ENCODE measurements at places on chromosomes 3 and 15. TPM values are rescaled to one million over a fixed set of nuclear protein-coding genes. Genes with fewer than 3 reads are reported as not detected.

GRCh38 chr15:45106002-45106790 is 7.8 kb downstream of the DUOX2 start:
- no peaks in the 10 kb centered on the region for H3K27me3 ChIP-seq
- no peak overlapping the region for H3K4me3 ChIP-seq
- H3K36me3 ChIP-seq: no peaks in the 10 kb centered on the region

DNA sequence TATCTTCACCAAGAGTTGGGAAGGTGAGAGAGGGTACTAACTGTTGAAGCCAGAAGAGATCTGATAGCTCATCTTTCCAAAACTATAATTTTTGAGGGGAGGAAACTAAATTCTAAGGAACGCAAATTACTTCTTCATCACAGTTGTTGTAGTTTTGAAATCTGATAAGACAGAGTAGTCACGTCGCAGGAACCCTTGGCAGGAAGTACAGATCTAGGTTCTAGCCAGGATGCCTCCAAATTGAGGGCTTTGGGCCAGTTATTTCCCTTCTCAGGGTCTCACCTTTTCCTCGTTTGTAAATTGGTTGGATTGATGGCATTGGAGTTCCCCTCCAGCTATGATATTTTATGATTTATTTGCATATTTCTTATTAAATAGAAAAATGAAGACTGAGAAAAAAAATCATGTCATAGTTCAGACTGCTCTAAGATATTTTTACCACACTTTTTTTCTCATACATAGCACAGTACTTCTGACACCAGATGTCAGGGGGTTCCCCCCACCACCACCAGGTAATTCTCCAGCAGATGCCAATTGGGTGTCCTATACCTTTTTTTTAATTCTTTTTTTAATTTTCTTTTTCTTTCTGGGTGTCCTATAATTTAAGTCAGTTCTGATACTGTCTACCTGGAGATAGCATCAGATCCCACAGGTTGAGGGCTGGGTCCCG is 32.3 kb upstream of the APH1B start:
- peaks cover 23% of the 10 kb centered on the region for H3K4me1 ChIP-seq
- H3K27ac ChIP-seq: peak overlapping the region; percentile 49

DNA sequence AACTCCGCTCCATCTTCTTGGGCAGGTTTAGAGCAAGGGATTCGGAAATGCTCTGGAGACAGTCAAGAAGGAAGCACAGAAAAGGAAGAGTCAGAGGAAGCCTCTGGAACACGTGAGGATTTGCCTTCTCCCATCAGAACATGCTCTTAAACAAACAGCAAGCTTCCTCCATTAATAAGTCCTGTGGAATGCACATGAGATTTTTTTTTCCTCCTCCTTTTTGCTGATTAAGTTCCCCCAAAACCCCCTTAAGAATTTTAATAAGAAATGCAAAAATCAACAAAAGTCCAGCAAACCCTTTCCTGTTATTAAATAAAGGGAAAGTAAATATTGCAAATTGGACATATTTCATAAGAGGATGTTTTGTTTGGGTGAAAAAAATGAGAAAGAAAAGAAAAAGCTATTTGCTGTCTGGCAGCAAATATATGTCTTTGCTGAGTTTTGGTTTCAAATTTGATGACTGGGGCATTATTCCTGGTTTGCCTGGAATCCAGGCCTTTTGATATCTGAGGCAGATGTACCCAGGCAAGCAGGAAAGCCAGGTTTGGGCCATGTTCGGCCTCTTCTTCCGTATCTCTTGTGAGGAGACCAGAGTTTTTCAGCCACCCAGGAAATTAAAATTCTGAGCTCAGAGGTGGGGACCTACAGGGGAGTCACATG is 7.9 kb upstream of the TSEN2 start:
- H3K4me1 ChIP-seq: no peaks in the 10 kb centered on the region
- peak overlapping the region; percentile 9 for H3K27ac ChIP-seq
- H3K27me3 ChIP-seq: no peaks in the 10 kb centered on the region
- no peak overlapping the region for H3K4me3 ChIP-seq
- DNase-seq: no peak

GRCh38 chr15:85063522-85064079 is 81.9 kb downstream of the PDE8A start:
- H3K4me3 ChIP-seq: no peak overlapping the region
- H3K4me1 ChIP-seq: no peaks in the 10 kb centered on the region
- no peaks in the 10 kb centered on the region for H3K27me3 ChIP-seq
- DNase-seq: no peak
- no peak overlapping the region for H3K27ac ChIP-seq

GRCh38 chr15:58518626-58519025 is 86.8 kb downstream of the LIPC start:
- peaks cover 12% of the 10 kb centered on the region for H3K4me1 ChIP-seq
- no peak overlapping the region for H3K4me3 ChIP-seq
- no peak for DNase-seq
- H3K27me3 ChIP-seq: no peaks in the 10 kb centered on the region
- no peak overlapping the region for H3K27ac ChIP-seq

GRCh38 chr3:113514265-113514769 is 639 bp downstream of the SPICE1 start:
- DNase-seq: no peak
- H3K4me1 ChIP-seq: no peaks in the 10 kb centered on the region
- H3K27ac ChIP-seq: peak overlapping the region; percentile 76

- no peaks in the 10 kb centered on the region for H3K36me3 ChIP-seq
- no peak for DNase-seq
- H3K4me1 ChIP-seq: no peaks in the 10 kb centered on the region
- H3K4me3 ChIP-seq: no peak overlapping the region
Measured at GRCh38 chr3:183330881-183331280, 77.8 kb downstream of the B3GNT5 start.

DNA sequence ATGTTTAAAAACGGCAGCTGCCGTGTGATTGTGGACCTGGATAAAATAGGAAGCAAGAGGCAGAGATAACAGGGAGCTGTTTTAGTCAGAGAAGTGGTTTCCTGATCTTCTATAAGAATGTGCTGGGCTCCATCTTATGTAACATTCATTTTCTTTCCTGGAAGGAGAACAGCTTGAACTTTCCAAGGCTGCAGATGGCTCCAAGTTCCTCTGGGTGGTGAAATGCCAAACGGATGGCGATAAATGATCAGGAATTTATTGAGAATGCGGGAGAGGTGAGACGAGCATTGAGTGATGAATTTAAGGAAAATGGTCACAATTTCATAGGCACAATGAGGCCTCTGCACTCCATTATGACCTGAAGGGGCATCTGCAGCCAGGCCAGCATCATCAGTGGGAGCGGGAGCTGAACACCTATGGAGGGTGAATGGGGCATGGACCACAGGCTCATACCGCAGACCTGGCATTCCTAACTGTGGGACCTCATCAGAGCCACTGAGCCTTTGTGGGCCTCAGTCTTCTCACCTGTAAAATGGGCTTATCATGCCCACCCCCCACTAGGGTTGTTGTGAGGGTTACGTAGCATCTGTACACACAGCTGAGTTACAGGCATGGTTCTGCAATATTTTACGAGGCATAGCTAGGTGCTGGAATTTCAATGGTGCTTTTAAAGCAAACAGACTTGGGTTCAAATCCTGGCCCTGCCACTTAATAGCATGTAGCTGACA is 17.1 kb downstream of the MGLL start:
- H3K27me3 ChIP-seq: no peaks in the 10 kb centered on the region
- no peak overlapping the region for H3K4me3 ChIP-seq
- peak; percentile 21 for DNase-seq

GRCh38 chr3:127166501-127167065 is 26.3 kb upstream of the PRR23E start:
- H3K4me3 ChIP-seq: no peak overlapping the region
- H3K4me1 ChIP-seq: no peaks in the 10 kb centered on the region
- H3K27me3 ChIP-seq: no peaks in the 10 kb centered on the region

- no peaks in the 10 kb centered on the region for H3K4me1 ChIP-seq
- H3K27me3 ChIP-seq: no peaks in the 10 kb centered on the region
- no peaks in the 10 kb centered on the region for H3K36me3 ChIP-seq
- peak overlapping the region; percentile 75 for H3K27ac ChIP-seq
- DNase-seq: no peak
Measured at GRCh38 chr15:37020852-37021251, 79.5 kb downstream of the MEIS2 start.

DNA sequence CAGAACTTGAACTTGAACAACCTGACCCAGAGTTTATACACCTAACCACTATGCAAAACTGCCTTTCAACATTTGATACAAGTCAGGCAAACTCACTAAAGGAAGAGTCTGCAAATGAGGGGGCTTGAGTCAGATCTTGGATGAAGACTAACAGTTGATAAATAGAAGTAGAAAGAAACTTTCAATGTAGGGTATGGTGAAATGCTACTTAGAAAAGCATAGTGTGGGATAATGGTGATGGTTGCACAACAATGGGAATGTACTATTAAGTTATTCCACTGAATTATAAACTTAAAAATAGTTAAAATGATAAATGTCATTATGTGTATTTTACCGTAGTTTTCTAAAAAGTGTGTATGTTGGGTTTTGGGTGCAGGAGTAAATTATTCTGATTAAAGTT is 19.7 kb upstream of the ZNF280D start:
- H3K27ac ChIP-seq: no peak overlapping the region
- DNase-seq: no peak
- no peaks in the 10 kb centered on the region for H3K27me3 ChIP-seq
- H3K4me3 ChIP-seq: no peak overlapping the region
- no peaks in the 10 kb centered on the region for H3K36me3 ChIP-seq
- no peaks in the 10 kb centered on the region for H3K4me1 ChIP-seq

GRCh38 chr3:29475854-29476253 is 195.0 kb downstream of the RBMS3 start:
- no peaks in the 10 kb centered on the region for H3K27me3 ChIP-seq
- H3K4me3 ChIP-seq: no peak overlapping the region
- H3K27ac ChIP-seq: no peak overlapping the region
- H3K4me1 ChIP-seq: no peaks in the 10 kb centered on the region
- no peaks in the 10 kb centered on the region for H3K36me3 ChIP-seq
- no peak for DNase-seq

- DNase-seq: no peak
- H3K27ac ChIP-seq: no peak overlapping the region
- no peaks in the 10 kb centered on the region for H3K36me3 ChIP-seq
- H3K4me3 ChIP-seq: peak overlapping the region; percentile 62
- peaks cover 5% of the 10 kb centered on the region for H3K4me1 ChIP-seq
Measured at GRCh38 chr3:32815841-32816438, 1.9 kb upstream of the TRIM71 start.

GRCh38 chr3:163878396-163878795 is 1199.9 kb downstream of the SI start:
- H3K4me1 ChIP-seq: no peaks in the 10 kb centered on the region
- no peak for DNase-seq
- no peaks in the 10 kb centered on the region for H3K36me3 ChIP-seq
- no peaks in the 10 kb centered on the region for H3K27me3 ChIP-seq
- no peak overlapping the region for H3K4me3 ChIP-seq

- no peaks in the 10 kb centered on the region for H3K27me3 ChIP-seq
- no peak overlapping the region for H3K4me3 ChIP-seq
- H3K27ac ChIP-seq: no peak overlapping the region
- H3K36me3 ChIP-seq: no peaks in the 10 kb centered on the region
- H3K4me1 ChIP-seq: no peaks in the 10 kb centered on the region
Measured at GRCh38 chr3:155585384-155585783, 159.5 kb downstream of the PLCH1 start.

GRCh38 chr3:100269410-100270214 is 8.8 kb downstream of the TBC1D23 start:
- DNase-seq: no peak
- peaks cover 13% of the 10 kb centered on the region for H3K4me1 ChIP-seq
- H3K27ac ChIP-seq: no peak overlapping the region

- H3K36me3 ChIP-seq: no peaks in the 10 kb centered on the region
- peak; percentile 36 for DNase-seq
- peak overlapping the region; percentile 70 for H3K4me3 ChIP-seq
- H3K4me1 ChIP-seq: no peaks in the 10 kb centered on the region
Measured at GRCh38 chr3:11720304-11720898, 76.7 kb upstream of the VGLL4 start.

DNA sequence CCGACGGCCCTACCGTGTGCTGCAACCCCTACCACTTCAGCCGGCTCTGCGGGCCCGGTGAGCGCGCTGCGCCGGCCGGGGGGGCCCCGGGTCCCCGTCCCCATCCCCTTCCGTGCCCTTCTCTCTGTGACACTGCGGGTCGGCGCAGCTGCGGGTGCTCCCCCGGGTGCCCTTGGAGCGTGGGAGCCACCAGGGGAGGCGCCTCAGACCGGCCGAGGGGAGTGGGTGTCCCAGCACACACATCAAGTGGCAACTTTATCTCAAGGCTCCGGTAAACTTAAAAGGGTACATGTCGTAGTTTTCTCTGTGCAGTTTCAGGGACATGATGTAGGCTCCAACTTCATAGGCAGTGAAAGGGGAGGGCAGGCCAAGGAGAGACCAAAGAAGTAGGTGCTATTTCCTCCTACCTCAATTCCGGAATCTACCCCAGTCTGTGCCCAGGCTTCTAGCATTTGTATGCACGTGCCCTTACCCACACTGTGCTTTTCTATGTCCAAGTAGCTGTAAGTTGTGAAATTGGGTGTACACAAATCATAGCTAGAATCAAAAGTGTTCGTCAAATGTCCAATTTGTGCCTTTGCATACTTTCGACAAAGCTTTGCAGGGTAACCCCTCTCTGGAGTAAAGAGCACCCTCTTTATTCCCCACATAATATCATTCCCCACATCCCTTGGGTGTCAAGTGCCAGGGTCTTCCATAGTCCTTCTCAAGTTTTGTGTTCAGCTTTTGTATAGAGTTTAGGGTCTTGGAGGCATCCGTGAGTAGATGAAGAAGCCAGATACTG is 2.2 kb downstream of the SMAD6 start:
- H3K27ac ChIP-seq: peak overlapping the region; percentile 87
- H3K4me3 ChIP-seq: peak overlapping the region; percentile 88
- H3K36me3 ChIP-seq: no peaks in the 10 kb centered on the region
- H3K4me1 ChIP-seq: peaks cover 7% of the 10 kb centered on the region

- no peaks in the 10 kb centered on the region for H3K36me3 ChIP-seq
- no peak overlapping the region for H3K4me3 ChIP-seq
- no peak for DNase-seq
Measured at GRCh38 chr3:114506591-114507300, 212.9 kb downstream of the TIGIT start.

- H3K27me3 ChIP-seq: no peaks in the 10 kb centered on the region
- DNase-seq: no peak
- H3K27ac ChIP-seq: no peak overlapping the region
- H3K4me3 ChIP-seq: no peak overlapping the region
- H3K36me3 ChIP-seq: no peaks in the 10 kb centered on the region
Measured at GRCh38 chr3:150239766-150240165, 168.3 kb upstream of the TSC22D2 start.

GRCh38 chr15:39360452-39360851 is 220.4 kb upstream of the THBS1 start:
- no peaks in the 10 kb centered on the region for H3K27me3 ChIP-seq
- no peaks in the 10 kb centered on the region for H3K4me1 ChIP-seq
- no peak for DNase-seq
- no peak overlapping the region for H3K4me3 ChIP-seq

GRCh38 chr3:60983906-60984305 is 267.3 kb downstream of the FHIT start:
- no peaks in the 10 kb centered on the region for H3K27me3 ChIP-seq
- H3K36me3 ChIP-seq: no peaks in the 10 kb centered on the region
- no peak overlapping the region for H3K4me3 ChIP-seq
- no peak for DNase-seq
- H3K27ac ChIP-seq: no peak overlapping the region

GRCh38 chr3:150292891-150293290 is 115.2 kb upstream of the TSC22D2 start:
- H3K27ac ChIP-seq: no peak overlapping the region
- H3K27me3 ChIP-seq: no peaks in the 10 kb centered on the region

Gene PLA2G4E
- not detected for total RNA-seq

Gene DNASE1L3
- total RNA-seq: 10.0 TPM

Gene SPSB4
- total RNA-seq: not detected

Gene TMPRSS7
- not detected for total RNA-seq

Gene P2RY1
- 8.8 TPM for total RNA-seq

Gene CYP19A1
- total RNA-seq: 95.7 TPM

Gene LRTM1
- total RNA-seq: not detected

Gene SLC22A14
- not detected for total RNA-seq

Gene HPS3
- total RNA-seq: 18.9 TPM

Gene RBM15B
- total RNA-seq: 33.0 TPM

Gene RPS27L
- 16.9 TPM for total RNA-seq

Gene CHRFAM7A
- 0.21 TPM for total RNA-seq

Gene PRR20G
- not detected for total RNA-seq

All from ascending aorta (tissue), 2 donors.